SHP77 (cell line): ENCODE measurements at places on chromosomes 13 and 19.

- DNase-seq = peak; percentile 37
Measured at GRCh38 chr19:37329686-37330085, 41.2 kb upstream of the ZNF527 start.

- no peak for DNase-seq
Measured at GRCh38 chr13:70755456-70755855, 647.2 kb upstream of the KLHL1 start.

- DNase-seq = no peak
Measured at GRCh38 chr13:28375250-28375930, 119.5 kb downstream of the FLT1 start.

GRCh38 chr13:73618275-73618865, 515.8 kb downstream of the KLF12 start:
- DNase-seq = no peak

- DNase-seq = no peak
Measured at GRCh38 chr19:44282846-44283245, 22.0 kb downstream of the ZNF235 start.

- peak; percentile 13 for DNase-seq
Measured at GRCh38 chr19:4379383-4380253, 20.7 kb downstream of the SH3GL1 start.

DNA sequence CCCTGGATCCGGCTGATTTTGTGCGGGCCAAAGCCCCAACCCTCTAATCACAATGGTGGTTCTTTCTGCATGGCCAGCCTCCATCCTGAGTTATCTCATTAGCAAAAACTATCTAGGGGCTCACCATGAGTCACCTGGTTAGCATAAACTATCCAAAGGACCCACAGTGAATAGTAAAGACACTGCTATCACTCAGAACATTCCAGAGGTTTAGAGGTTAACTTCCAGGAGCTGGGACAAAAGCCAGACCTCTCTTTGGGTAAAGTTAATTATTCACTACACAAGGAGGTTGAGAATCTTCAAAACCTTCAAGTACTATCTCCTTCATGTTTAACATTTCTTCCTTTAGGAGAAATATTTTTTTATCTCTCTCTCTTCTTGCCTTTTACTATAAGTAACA, 18.8 kb upstream of the PPP5C start:
- no peak for DNase-seq

DNA sequence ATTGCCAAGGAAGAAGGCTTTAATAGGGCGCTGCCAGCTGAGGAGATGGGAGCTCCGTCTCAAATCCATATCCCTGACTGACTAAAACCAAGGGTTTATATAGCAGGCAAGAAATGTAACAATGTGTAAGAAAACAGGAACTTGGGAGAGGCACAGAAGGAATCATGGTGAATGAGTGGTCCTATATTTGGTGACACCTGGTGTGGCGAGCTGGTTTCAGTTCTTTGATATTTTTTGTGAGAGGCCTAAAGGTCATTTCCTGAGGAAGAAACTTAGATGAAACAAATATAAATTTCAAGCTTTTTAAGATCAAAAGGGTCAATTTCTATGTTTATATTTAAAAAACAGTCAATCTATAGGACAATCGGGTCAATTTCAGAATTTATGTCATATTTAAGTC, 826.3 kb downstream of the SLITRK6 start:
- DNase-seq = no peak

DNA sequence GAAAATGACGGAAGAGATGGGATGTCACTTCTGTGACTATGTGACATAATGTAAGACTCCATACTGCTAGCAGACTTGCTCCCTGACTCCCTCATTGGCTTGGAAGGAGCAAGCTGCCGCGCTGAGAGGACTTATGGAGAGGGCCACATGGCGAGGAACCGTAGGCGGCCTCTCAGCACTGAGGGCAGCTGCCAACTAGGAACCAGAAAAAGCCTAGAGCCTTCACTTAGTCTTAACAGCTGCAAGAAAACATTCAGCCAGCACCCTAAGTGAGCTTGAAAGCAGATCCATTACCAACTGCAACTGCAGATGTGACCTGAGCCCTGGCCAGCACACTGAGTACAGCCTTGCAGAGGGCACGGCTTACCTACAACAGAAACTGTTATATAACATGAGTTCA, 33.9 kb downstream of the USP12 start:
- DNase-seq = no peak

GRCh38 chr19:43624933-43625332, 5.5 kb upstream of the ZNF428 start:
- DNase-seq = no peak

GRCh38 chr13:43986421-43986981, 106.8 kb downstream of the LACC1 start:
- DNase-seq = no peak

DNA sequence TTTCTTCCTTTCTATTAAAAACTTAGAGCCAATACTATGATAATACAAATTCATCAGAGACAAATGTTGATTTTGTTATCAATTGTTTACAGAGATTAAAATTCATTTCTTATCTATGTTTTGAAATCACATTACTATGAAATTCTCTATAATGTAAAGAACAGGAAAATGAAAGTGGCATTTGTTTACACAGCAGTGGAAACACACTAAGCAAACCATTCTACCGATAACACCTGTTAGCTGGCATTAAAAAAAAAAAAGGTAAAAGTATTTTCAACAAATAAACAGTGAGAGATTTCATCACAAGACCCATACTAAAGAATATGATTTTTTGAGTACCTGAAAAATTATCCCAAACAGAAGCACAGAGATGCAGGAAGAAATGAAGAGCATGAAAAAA, 4.8 kb upstream of the CCDC70 start:
- DNase-seq = no peak

DNA sequence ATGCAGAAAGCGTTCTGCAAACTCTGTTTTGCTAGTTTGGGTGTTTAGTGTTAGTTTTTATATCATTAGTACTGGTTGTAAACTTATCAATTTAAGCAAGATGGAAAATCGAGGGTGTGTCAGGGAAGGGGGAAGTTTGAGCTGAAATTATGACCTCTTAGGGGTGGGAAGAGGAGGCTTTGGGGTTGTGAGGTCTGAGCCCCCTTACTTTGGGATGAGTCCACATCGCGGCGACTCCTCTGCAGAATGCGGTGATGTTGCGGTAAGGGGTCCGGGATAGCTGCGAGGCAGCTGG, 743 bp upstream of the NDUFS7 start:
- DNase-seq = no peak

DNA sequence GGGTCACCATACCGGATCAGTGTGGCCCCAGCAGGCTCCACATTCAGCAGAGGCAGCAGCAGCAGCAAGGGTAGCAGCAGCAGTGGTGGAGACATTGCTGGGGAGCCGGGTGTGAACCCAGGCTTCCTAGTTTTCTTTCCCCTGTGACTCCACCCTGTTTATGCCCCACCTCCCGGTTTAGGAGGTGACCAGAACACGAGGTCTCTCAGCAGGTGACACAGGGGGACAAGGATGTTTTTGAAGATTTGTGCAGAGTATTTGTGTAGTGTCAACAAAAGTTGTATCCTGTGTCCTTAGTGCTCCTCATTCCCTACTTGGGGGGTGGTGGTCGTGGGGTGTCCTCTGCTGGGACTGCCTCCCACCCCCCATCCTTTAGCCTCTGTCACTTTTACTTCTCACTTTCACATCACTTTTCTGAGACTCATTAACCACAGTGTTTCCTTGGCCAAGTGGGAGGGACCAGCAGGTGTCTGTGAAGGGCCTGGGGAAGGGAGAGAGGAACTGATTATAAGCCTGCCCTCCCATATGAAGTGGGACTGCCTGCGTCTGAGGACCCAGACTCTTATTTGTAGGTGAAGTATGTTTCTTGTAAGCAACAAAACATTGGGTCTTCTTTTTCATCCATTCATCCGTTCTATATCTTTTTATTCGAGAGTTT, 15.6 kb upstream of the KCNC3 start:
- no peak for DNase-seq
